ENCODE measurements at places on chromosomes 7 and 10.
A peak's percentile ranks its signal among the peaks of the same experiment; 100 is the strongest.

DNA sequence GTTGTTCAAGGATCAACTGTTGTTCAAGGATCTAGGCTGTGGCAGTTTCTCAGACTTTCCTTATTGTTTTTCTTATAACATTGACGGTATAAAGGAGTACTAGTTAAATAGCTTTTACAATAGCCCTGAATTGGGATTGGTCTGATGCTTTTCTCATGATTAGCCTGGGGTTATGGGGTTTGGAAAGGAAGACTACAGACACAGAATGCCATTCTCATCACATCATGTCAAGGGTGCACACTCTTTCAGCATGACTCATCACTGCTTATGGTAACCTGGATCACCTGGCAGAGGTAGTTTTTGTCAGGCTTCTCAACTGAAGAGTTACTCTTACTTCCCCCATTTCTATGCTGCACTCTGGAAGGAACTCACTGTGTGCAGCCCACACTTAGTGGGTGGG is 194.2 kb upstream of the NPSR1 start:
- no peak for DNase-seq
- no peak overlapping the region for H3K4me3 ChIP-seq
- no peaks in the 10 kb centered on the region for H3K36me3 ChIP-seq
- no peaks in the 10 kb centered on the region for H3K27me3 ChIP-seq

- no peak overlapping the region for H3K4me3 ChIP-seq
- no peaks in the 10 kb centered on the region for H3K36me3 ChIP-seq
- no peak overlapping the region for H3K27ac ChIP-seq
- peaks cover 4% of the 10 kb centered on the region for H3K4me1 ChIP-seq
These were observed 36.2 kb upstream of the CCDC7 start for GRCh38 chr10:32409741-32410140.

- no peak for DNase-seq
- H3K27ac ChIP-seq = no peak overlapping the region
- H3K4me1 ChIP-seq = no peaks in the 10 kb centered on the region
- no peaks in the 10 kb centered on the region for H3K27me3 ChIP-seq
- H3K4me3 ChIP-seq = no peak overlapping the region
These were observed 57.4 kb downstream of the GPAM start for GRCh38 chr10:112126172-112126571.

DNA sequence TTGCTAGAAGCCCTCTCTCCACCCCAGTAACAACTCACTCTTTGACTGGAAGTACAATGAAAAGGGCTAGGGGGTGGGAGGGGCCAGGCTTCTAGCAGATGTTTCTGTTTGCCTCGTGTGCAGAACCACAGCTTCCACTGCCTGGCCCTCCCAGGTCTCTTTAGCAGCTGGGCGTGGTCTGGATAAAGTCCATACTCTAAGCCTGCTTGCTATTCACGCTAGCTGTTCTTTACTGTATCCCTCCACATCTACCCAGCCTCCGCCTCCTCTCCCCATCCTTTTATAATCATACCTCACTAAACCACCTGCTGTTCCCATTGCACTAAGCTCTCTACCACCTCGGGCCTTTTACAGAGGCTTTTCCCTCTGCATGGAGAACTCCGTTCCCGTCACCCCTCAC is 288.8 kb downstream of the CAMK1D start:
- DNase-seq = peak; percentile 15
- H3K4me1 ChIP-seq = no peaks in the 10 kb centered on the region
- H3K27ac ChIP-seq = no peak overlapping the region
- H3K36me3 ChIP-seq = no peaks in the 10 kb centered on the region

DNA sequence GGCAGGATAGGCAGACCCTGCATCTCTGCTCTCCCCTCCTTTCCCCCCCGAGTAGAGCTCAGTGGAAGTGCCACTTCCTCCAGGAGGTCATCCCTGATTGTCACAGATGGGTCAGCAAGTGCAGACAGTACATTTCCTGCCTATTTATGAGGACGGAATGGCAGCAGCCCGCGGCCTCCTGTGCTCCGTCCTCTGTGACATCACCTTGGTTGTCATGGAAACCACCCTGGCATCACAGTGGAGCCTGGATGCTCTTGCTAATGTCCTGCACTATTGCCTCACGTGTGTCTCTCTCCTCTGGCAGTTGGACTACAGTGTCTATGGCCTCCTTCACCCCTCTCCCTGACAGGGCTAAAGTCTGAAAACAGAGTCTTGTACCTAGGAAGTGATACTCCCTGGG is 148.6 kb downstream of the SH3PXD2A start:
- H3K27ac ChIP-seq = no peak overlapping the region
- H3K4me3 ChIP-seq = no peak overlapping the region
- H3K36me3 ChIP-seq = no peaks in the 10 kb centered on the region
- H3K4me1 ChIP-seq = no peaks in the 10 kb centered on the region

DNA sequence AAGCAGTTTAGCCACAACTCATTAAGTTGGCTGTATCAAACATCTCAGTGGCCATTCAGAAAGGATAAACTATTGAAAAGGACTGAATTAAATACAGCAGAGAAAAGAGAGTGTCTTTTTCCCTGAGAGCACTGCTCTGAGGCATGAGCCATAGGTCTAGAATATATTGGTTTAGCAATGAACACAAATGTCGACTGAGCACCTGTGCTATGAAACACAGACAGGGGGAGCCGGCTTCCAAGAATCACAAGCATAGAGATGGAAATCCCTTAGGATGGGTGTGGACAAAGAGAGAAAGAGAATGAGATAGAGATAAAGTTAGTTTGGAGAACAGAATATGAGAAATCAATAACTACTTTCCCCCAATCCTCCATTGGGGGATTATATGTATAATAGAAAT is 54.8 kb downstream of the DGKI start:
- H3K36me3 ChIP-seq = no peaks in the 10 kb centered on the region
- H3K27ac ChIP-seq = no peak overlapping the region

- H3K27me3 ChIP-seq = no peaks in the 10 kb centered on the region
- H3K4me1 ChIP-seq = peaks cover 26% of the 10 kb centered on the region
- H3K36me3 ChIP-seq = peaks cover 25% of the 10 kb centered on the region
- H3K27ac ChIP-seq = peak overlapping the region; percentile 84
- no peak overlapping the region for H3K4me3 ChIP-seq
These were observed 4.5 kb downstream of the DEPP1 start for GRCh38 chr10:44974082-44974627.

DNA sequence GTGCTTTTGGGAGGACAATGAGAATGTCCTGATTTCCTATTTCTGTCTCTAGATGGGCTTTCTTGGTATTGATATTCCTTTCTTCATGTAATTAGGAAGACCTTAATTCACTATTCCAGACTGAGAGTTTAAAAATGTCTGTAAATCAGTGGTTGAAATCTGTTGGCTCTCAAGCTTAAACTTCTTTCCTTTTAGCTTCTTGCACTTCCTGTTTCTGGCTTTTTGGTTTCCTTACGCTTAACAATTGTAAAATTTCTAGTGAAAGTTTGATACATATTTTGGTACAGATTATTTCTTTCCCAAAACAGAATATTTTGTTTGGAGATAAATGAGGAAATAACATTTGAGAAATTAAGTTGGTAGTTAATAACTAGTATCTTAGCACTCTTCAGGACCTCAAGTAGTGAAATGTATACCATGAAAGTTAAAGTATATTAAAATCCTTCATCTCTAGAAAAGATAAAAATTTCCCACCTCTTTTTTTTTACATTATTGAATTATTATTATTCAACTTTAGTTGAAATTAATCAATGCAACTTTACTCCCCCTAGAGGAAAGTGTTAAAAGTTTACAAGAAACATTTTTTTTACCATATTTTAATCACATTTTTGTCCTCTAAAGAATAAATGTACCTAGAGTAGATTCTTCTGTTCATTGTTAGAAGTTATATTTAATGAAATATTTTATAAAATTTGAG is 137.2 kb downstream of the PHTF2 start:
- H3K27ac ChIP-seq = no peak overlapping the region
- H3K27me3 ChIP-seq = no peaks in the 10 kb centered on the region
- H3K4me1 ChIP-seq = no peaks in the 10 kb centered on the region
- H3K4me3 ChIP-seq = no peak overlapping the region
- DNase-seq = no peak

- no peak for DNase-seq
- H3K4me3 ChIP-seq = no peak overlapping the region
- H3K36me3 ChIP-seq = no peaks in the 10 kb centered on the region
- H3K27me3 ChIP-seq = no peaks in the 10 kb centered on the region
- H3K27ac ChIP-seq = no peak overlapping the region
These were observed 170.2 kb upstream of the PITRM1 start for GRCh38 chr10:3342771-3343170.

DNA sequence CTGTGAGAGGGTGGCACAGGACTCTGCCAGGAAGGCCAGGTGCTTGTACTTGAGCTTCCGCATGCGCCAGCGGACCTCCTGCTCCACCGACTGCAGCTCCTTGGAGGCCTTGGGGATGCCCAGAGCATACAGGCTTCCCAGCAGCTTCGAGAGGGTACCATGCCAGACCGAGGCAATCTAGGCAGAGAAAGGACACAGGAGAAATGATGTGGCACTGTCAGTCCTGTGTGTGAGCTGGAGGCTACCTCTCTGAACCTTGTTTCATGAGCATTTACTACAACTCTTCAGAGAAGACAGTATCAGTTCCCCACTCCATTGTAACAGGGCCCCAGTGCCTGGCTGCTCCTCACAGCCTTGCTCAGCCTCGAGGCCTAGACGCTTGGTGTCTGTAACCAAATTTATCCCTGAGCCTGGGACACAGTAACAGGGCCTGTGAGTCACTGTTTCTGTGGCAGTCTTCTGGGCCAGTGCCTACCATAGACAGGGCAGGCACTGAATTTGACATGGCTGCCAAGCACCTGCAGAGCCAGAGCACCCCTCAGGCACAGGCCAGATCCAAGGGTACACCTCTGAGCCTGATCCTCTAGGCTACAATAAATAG is 5.8 kb downstream of the TBRG4 start:
- H3K36me3 ChIP-seq = peaks cover 72% of the 10 kb centered on the region
- H3K4me1 ChIP-seq = peaks cover 6% of the 10 kb centered on the region
- DNase-seq = peak; percentile 11
- H3K27ac ChIP-seq = no peak overlapping the region

DNA sequence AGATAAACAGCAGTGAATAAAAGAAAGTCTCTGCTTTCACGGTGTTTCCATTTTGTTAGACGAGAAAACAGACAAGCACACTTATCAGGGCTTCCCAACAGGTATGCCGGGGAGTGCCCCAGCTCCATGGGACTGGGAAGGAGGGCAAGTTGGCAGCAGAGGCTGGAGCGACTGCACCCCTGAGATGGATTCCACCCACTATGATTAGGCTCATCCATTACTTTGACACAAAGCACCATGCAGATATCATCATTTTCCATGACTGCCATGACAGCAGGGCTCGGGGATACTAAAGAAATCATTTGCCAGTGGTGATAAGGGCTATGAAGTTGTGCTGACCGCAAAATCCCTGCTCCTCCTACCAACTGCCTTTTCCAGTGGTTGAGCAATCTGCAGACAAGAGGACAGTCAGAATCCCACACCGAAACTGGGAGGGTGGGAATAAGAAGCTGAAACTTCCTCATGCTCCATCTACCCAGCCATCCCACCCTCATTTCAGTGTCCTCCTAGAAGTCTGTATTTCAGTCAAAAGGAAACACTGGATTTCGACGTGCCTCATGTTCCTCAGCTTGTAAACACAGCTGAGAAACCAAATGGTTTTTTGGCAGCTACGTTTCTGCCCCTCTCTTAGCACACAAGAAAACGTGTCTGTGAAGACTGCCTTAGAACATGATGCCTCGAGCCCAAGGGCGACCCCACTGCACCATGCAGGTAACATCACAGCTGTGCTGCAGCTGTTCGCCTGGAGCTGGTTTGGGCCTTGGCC is 15.5 kb downstream of the CREB3L2 start:
- no peak overlapping the region for H3K4me3 ChIP-seq
- H3K36me3 ChIP-seq = peaks cover 2% of the 10 kb centered on the region
- peaks cover 33% of the 10 kb centered on the region for H3K4me1 ChIP-seq

DNA sequence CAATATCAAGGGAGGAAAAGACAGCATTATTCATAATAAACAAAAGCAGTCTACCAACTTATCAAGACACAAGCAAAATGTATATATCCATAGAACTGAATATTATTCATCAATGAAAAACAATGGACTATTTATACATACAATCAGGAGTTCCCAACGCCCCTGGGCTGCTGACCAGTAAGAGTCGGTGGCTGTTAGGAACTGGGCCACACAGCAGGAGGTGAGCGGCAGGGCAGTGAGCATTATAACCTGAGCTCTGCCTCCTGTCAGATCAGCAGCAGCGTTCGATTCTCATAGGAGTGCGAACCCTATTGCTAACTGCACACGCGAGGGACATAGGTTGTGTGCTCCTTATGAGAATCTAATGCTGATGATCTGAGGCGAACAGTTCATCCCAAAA is 71.7 kb upstream of the GPR22 start:
- DNase-seq = no peak
- H3K36me3 ChIP-seq = no peaks in the 10 kb centered on the region
- H3K27ac ChIP-seq = no peak overlapping the region

DNA sequence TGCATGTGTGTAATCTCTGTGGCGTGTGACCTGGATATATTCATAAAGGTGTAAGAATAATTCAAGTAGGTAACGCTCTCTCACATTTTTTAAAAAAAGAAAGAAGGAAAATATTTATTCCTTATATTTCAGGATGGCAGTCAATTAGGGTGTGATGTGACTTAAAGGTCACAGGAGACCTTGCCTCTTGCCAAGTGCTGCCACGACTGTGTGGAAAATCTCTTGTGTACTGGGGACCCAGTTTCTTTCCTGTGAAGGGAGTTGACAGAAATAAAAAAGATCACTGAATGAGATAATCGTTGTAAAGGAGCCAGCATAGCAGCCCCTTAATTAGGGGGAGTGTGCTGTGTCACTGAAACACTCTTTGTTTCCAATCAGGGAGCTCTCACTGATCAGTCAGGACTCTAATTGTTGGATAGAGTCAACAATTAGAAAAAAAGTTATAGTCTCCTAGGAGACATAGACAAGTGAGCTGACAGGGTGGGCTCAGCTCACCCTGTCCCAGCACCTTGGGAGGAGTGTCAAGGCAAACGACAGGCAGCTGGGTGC is 31.1 kb downstream of the PTPRE start:
- no peak overlapping the region for H3K27ac ChIP-seq
- no peak for DNase-seq
- no peaks in the 10 kb centered on the region for H3K36me3 ChIP-seq
- H3K4me3 ChIP-seq = no peak overlapping the region
- peaks cover 4% of the 10 kb centered on the region for H3K4me1 ChIP-seq
- no peaks in the 10 kb centered on the region for H3K27me3 ChIP-seq

- H3K36me3 ChIP-seq = no peaks in the 10 kb centered on the region
- H3K4me3 ChIP-seq = no peak overlapping the region
- H3K27ac ChIP-seq = no peak overlapping the region
- DNase-seq = no peak
- no peaks in the 10 kb centered on the region for H3K4me1 ChIP-seq
These were observed 180.3 kb upstream of the MYO3A start for GRCh38 chr10:25753776-25754175.
